Stimulated activated CD4-positive, alpha-beta T cell treated with anti-CD3 and anti-CD28 coated beads, TNF-alpha, amount 100 ng/mL, for 1 hour (primary cell): ENCODE measurements at places on chromosomes 2 and 18.

GRCh38 chr2:233092432-233093165, 32.5 kb downstream of the INPP5D start:
- DNase-seq, result no peak

DNA sequence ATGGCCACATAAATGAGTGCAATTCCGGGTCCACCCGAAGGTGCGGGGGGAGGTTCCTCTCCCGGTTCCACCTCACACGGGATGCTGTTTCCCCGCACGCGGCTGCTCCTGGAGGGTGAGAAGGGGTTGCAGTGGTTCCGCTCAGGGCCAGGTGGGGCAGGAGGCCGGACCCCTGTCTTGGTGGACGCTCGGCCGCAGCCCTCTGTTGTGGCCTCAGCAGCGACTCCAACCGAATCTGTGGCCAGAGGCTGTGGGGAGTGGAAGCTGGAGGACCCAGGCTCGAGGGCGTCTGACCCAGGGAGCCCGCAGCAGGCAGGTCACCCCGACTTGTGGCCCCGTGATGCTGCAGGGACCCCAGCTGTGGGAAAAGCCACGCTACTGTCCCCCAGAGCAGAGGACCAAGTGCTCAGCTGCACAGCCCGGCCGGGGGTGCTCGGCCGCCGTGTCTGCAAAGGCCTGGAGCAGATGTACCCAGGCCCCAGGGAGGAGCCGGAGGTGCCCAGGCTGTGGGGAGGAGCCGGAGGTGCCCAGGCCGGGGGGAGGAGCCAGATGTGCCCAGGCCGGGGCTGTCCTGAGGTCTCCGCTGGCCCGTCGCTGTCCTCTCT, 83.9 kb downstream of the RTP5 start:
- DNase-seq, result no peak

- no peak for DNase-seq
Measured at GRCh38 chr2:18440141-18440661, 120.3 kb downstream of the RDH14 start.

- DNase-seq, result no peak
Measured at GRCh38 chr2:195632856-195633572, 24.0 kb upstream of the SLC39A10 start.

GRCh38 chr2:157261199-157261782, 3.8 kb downstream of the GALNT5 start:
- peak; percentile 39 for DNase-seq

DNA sequence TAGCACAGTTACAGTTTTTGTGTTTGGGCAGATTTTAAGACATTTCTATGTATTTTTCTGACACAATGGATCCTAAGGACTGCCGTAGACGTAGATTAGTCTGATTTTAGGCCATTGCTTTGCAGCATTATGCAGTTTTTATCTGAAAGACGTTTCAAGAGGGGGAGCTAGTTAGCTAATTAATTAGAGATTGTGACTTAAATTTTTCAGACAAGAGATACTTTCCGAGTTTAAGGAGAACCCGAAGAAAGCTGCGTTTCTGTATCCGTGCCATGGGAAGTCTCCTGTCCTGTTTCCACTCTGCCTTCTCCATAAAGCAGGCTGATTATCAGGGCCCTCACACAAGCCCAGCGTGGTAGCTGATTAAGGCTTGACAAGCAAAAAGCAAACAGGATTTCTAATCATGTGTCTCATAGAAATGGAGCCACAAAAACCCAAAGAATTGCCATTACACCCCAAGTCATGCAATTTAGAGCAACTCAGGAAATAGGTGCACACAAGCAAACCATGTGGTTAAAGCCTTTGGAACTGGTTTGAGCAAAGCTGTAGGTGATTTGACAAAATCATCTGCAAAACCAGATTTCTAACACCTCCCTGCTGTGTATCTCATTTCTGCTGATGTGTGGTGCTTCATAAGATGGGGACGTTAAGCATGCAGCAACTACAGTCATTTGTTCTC, 808.1 kb downstream of the RNF144A start:
- DNase-seq, result no peak

DNA sequence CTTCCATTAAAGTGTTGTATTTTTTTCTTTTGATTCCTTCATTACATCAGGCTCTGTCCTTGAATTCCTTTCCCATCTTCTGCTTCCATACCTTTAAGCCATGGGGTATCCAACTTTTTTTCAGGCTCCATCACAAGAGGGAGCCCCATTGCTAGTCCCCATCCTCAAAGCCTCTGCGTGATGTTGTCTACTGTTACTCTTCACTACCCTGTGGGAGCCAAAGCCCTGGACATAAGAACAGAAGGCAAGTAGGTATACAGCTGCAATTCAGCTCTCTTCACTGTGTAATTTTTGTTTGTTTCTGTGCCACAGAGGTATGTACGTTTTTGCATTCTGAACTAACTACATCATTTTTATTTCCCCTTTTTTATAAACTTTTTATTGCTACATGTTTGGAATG, 36.6 kb upstream of the CCNYL1 start:
- DNase-seq, result no peak

GRCh38 chr2:227222292-227222691, 57.9 kb downstream of the COL4A3 start:
- no peak for DNase-seq
